SJCRH30 (cell line): ENCODE measurements at places on chromosomes 16 and 17. TPM values are rescaled to one million over a fixed set of nuclear protein-coding genes. Genes with fewer than 3 reads are reported as not detected.
A peak's percentile ranks its signal among the peaks of the same experiment; 100 is the strongest.

The RHBDL3 gene
- not detected in 2 replicates for total RNA-seq

The GLIS2 gene
- total RNA-seq: 1.6 and 1.9 TPM in 2 replicates

- DNase-seq: peak; percentile 2
Observed at GRCh38 chr17:79619636-79620206, 8.9 kb upstream of the RBFOX3 start.

DNA sequence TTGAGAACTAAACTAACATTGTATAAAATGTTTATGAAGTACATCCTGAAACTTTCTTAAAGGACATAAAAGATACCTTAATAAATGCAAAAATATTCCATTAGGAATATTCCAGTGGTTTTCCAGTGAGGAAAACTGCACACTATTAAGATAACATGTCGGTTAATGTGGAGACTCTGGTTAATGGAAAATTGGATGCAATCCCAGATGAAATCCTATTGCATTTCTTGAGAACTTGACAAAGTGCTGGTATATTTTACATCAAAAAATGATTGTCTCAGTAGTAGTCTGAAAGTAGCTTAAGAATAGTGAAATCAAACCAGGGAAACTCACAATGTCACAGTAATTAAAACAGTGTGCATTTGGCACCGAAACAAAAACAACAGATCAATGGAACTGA lies 202.5 kb upstream of the MON1B start:
- no peak for DNase-seq

DNA sequence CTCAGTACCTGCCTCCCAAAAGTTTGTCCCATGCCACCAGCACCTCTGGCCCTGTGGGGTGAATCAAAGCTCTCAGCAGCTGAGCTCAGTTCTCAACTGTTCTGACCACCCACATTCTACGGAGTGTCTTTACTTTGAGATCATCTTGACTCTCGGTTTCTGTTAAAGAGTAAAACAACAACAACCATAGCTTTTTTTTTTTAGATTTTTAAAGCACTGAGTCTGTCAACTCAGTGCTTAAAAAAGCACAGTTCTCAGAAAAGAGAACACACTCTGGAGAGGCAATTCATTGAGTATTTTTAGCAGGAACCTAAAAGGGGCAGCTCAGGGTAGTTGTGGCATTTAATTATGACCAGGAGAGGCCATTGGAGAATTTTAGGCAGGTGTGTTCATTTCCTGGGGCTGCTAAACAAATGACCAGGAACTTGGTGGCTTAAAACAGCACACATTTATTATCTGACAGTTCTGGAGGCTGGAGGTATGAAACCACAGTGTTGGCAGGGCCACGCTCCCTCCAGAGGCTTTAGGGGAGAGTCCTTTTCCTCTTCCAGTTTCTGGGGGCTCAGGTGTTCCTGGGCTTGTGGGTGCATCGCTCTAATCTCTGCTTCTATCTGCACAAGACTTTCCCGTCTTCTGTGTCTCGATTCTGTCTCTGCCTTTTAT lies 6.7 kb upstream of the WFIKKN2 start:
- DNase-seq: no peak

GRCh38 chr17:1495265-1495989 lies 2.9 kb upstream of the MYO1C start:
- no peak for DNase-seq

DNA sequence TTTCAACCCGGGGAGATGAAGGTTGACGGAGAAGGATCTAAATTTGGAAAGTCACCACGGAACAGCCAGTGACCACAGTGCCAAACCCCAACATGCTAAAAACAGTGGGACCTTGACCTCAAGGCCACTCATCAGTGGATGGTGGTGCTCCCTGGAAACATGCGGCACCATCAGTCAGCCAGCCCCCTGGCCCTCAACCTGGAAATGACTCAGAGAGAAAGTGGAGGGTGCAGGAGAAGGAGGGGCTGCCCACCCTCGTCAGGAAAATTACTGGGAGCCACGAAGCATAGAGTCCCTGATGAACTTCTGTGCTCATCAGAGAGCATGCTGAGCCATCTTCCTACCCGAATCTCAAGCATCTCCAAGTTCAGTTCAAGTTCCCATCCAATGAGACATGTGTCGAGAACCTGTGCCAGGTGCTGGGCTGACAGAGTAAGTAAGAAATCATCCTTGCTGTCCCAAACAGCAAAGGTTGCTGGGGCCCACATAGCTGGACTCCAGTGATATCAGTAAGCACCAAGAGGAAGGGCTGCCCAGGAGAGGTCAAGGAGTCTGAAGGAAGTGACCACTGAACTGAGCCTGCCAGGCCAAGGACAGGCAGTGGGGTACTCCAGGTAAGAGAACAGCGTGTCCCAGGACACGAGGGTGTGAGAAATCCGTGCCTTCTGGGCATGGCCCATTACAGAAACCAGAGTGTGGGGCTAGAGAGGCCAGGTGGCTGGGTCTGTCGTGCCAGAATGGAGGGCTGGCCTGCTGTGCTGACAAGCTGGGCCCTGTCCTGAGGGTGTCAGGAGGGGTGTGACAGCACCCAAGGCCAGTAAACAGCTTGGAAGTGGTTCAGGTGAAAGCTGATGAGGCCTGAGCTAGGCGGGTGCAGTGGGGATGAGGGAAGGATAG lies 5.2 kb downstream of the PECAM1 start:
- DNase-seq: peak; percentile 43
